ENCODE measurements at places on chromosomes 1 and 21.
A peak's percentile ranks its signal among the peaks of the same experiment; 100 is the strongest.

DNA sequence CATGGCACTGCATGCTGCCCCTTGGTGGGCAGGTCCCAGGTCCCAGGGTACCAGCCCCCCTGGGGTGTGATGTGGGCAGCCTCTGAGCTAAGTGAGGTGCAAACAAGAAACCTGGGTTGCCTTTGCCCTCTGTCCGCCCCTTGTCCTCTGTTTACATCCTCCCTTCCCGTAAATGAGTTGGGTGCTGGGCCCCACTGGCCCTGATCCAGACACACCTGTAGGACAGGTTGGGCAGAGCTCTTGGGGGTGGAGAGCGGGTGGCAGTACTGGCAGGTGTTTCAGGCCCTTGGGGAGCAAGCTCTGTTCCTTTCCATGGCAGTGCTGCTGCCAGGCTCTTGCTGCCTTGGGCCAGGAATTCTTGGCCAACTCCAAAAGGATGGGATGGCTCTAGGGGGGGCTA lies 35.8 kb downstream of the ELF3 start:
- no peak for DNase-seq

GRCh38 chr1:219544163-219544846 lies 68.6 kb downstream of the ZC3H11B start:
- DNase-seq: no peak

- no peak for DNase-seq
These were observed 48.6 kb upstream of the GPR52 start for GRCh38 chr1:174399211-174399610.

DNA sequence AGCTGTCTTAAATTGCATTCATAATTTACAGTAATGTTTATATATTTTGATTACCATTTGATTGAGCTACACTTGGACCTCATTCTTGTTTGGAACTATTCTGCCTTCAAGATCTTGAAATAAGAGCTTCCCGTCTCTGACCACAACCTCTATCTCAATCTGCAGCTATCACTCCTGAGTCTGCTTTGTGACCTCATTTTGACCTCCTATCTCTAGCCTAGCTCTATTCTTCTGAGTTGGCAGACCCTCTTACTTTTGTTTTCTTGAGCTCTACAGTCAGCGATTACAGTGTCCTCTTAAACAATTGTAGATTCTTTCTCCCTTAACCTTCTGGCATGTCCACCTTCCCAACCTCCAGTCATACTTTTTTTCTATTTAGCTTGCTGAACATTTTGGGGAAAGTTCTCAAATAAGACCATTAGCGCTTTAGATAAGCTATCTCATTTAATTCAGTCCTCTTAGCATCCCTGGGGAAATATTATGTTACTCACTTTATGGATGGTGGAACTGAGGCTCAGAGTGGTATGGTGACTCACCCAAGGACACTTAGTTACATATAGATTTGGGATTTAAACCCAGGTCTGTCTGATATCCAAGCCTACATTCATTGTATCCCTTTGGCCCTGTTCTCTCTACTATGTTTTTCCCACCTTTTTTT lies 19.1 kb downstream of the RPAP2 start:
- no peak for DNase-seq

DNA sequence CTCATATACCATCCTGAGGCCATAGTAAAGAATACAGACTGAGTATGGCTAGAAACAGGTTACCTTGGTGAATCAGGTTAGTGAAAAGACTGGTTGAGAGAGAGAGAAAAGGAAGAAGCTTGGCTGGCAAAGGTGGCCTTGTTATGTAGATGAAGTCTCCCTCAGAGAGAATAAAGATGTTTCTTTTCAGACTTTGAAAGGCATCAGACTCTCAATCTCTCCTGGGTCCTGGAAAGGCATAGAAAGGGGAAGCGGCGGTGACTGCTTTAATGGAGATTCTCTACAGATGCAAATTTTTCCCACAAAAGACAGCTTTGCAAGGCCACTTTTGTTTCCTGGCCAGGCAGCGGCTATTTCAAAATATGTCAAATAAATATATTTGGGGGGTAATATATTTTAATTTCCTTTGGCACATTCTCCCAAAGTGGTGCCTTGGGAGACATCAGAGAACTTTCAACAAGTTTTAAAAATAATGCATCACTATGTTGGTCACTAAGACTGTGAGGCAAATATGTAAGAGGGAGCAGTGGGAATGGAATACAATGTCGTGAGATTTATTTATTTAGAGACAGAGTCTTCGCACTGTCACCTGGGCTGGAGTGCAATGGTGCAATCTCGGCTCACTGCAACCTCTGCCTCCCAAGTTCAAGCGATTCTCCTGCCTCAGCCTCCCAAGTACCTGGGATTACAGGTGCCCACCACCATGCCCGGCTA lies 46.1 kb downstream of the NPHS2 start:
- no peak for DNase-seq

GRCh38 chr1:214310010-214310409 lies 29.1 kb downstream of the SMYD2 start:
- DNase-seq: no peak

DNA sequence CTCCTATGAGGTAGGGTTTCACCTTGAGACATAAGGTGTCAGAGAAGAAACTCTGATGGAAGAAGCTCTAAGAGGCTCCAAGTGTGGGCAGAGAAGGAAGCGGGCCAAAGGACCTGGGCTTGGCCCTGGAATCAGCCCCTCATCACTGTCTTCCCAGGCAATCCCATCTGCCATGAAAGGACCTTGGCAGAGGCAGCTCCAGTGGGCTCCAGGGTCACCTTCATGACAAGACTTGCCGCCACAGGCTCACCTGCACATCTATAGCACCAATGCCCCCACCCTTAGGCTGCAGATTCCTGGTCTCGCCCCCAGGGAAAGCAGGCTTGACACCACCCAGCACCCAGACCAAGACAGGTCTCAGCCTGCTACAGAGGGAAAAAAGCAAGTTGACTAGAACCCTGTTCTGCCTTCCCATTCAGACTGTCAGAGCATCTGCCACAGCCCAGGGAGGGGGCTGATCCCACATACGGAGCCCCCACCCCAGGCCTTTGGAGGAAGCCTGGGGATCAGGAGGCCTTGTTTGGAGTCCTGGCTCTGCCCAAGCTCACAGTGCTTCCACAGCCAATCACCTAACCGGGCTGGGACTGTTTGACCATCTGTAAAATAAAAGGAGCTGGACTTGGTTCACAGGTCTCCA lies 490 bp upstream of the FAM110D start:
- DNase-seq: no peak

GRCh38 chr1:73781251-73781650 lies 416.7 kb downstream of the LRRIQ3 start:
- DNase-seq: no peak

DNA sequence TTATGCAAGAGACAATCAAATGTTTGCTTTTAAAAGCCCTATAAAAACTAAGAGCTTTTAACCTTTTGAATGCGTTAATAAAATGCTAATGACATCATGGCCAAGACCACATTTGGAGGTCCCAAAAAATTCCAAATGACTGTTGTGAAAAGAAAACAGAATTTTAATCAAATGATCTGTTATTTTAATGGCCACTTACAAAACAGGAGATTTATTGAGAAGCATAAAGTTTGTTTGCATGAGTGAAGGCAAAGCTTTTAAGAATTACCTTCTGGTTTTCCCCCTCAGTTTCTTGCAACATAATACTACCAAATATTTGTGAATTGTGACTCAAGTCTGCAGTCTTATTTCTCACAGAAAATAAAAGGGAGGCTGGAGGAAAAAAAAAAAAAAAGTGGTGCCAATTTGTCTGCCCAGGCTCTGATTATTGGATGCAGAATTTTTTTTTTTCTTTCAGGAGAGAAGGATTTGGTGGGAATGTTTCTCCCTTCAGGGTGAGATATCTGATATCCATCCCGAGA lies 60.7 kb downstream of the GORAB start:
- DNase-seq: peak; percentile 17

DNA sequence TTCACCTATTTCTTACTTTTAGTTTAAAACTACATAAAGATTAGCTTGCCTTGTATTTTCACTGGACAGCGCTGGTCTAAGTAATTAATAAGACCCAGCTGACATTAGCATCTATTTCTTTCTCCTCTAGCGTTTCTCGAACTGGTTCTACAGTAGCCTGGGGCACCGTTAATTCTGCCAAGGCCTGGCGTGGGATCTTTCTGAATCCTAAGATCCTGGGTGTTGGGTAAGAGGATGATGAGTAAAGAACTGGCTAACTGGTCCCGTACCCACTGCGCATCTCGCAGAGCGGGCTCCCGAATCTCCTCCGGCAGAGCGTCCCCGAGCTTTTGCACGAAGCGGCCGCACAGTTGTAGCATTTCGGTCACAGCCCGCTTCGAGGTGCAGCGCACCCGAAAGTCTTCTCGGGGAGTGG lies 309 bp downstream of the NSL1 start:
- DNase-seq: peak; percentile 47

GRCh38 chr1:16183179-16183578 lies 27.3 kb upstream of the EPHA2 start:
- DNase-seq: no peak

DNA sequence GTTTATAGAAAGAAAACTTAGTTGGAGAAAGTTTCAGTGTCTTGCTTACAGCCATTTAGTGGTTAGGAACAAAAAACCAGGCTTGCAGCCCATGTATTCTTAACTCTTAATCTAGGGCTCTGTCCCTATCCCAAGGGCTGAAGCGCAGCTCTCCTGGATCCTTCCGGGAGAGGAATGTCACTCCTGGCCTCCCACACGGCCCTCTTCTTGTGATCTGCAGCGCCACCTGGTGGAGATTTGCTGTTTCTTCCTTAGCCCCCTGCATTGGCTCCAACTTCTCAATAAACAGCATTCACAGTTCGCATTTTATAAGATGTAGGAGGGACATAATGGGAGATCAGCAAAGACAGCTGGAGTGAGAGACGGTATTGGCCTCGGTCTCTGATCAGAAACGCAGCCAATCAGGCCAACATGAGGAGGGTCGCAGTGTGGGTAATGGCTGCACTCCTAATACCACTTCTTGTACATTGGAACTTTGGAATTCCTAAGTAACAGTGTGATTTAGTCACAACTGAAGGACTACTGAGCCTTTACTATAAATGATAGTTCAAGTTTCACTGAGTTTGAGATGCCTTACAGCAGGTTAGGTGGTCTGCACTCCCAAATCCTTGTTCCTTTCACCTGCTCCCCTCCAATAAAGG lies 283.4 kb downstream of the ASTN1 start:
- DNase-seq: peak; percentile 61

GRCh38 chr1:30765556-30766434 lies 8.2 kb upstream of the LAPTM5 start:
- DNase-seq: no peak

GRCh38 chr1:52357397-52357796 lies 8.6 kb downstream of the CC2D1B start:
- no peak for DNase-seq

- no peak for DNase-seq
These were observed 28.2 kb upstream of the LGALS8 start for GRCh38 chr1:236495467-236496112.

DNA sequence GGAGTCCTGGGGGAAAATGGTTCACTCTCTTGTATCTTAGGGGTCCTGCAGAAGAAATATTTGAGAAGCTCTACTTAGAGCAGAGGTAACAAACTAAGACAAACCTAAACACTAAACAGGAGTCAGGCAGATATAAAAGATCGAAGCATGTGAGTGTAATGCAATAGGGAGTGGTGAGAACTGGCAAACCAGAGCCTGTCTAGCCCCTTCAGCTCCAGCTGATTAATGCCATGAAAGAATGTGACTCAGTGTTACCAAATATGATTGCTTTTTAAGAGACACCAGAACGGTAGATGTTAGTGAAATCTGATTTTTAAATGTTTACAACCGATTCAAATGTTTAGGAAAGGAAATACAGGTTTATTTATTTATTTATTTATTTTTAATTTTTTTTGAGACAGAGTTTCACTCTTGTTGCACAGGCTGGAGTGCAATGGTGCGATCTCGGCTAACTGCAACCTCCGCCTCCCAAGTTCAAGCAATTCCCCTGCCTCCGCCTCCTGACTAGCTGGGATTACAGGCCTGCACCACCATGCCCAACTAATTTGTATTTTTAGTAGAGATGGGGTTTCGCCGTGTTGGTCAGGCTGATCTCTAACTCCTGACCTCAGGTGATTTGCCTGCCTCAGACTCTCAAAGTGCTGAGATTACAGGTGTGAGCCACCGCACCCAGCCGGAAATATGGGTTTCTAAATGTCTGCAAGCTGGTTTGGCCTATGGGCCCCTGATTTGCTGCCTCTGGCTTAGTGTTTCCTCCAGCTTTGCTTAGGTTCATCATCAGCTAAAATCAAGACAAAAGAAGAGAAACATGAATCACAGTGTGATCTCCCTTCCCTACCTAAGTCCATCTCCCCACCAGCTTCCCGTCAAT lies 12.2 kb downstream of the TXNIP start:
- no peak for DNase-seq

- DNase-seq: no peak
These were observed 79.1 kb downstream of the TPR start for GRCh38 chr1:186295980-186296379.

DNA sequence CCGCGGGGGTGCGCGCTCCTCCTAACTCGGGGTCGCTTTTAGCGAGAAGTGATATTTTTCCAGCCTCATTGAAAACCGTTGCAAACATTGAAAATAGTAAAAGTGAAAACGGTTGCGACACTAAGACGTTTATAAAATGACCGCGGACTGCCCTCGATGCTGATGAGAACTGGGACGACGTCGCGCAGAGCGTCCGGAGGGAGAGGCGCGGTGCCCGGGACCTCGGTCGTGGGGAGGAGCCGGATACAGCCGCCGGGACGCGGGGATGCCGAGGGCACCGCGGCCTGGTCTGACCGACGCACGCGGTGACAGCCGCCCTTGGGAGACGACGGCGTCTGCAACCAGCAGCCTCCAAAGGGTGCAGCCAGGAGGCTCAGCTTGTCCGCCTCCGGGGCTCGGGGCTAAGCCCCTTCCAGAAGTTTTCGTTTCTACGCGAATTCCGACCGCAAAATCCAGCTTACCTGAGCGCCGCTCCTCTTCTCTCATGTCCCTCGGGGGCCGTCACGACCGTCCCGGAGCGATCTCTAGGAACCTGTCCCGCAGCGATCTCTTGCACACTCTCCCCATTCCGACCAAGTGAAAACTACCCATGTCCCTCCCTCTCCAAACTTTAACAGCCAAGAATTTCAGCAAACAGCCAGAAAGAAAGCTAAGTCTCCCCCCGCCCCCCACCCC lies 144.4 kb upstream of the ETS2 start:
- DNase-seq: no peak

DNA sequence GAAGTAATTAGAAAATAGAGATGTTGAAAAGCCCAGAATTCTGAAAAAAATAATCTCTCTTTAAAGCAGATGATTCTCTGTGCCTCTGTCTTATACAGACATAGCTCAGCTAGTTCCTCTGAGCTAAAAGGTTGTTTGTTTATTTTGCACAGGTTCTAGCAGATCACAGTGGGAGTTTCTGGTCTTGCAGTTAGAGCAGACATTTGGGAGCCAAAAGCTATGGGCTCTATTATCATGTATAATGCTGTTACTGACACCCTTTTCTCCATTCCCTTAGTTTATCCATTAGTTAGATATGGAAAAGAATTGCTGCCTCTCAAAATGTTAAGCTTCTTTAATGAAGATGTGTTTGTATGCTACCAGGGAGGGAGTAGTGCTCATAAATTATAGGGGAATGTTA lies 20.5 kb upstream of the CD55 start:
- no peak for DNase-seq

GRCh38 chr1:66283622-66284041 lies 250.3 kb upstream of the SGIP1 start:
- DNase-seq: no peak

- DNase-seq: no peak
These were observed 4.6 kb upstream of the VSIG8 start for GRCh38 chr1:159866905-159867663.
